ENCODE measurements at places on chromosomes 5 and 9.

GRCh38 chr9:92342825-92343488 is 17.2 kb downstream of the CENPP start:
- no peak for DNase-seq

DNA sequence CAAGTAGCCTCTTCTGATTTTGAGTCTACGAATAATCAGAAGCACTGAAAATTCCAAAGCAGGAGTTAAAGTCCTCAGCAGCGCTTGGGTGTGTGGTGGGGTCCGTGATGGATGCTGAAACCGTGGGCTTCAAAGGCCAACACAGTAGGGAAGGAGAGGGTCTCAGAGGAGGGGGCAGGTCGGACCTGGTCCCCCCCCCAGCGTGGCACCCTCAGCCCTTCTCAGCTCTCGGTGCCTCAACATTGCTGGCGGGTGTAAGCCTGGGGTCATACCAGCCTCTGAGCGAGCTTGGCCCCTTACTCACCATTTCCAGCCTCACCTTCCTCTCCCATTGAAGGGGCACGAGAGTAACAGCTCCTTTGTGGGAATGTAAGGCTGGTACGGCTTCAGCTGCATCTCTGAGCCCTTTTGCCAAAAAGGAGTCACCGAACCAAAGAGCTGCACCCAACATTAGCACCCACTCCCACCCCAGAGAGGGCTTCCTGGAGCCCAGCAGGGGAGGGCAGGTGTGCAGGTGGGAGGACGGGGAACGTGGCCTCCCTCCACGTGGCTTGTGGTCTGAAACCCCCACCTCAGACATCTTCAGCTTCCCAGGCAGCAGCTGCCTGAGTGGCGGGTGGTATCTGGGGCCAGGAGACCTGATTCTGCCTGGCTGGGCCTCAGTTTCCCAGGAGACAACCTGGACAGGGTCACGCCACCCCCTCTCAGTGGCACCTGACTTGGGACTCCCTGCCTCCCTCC is 6.7 kb upstream of the LCN1 start:
- DNase-seq = no peak

DNA sequence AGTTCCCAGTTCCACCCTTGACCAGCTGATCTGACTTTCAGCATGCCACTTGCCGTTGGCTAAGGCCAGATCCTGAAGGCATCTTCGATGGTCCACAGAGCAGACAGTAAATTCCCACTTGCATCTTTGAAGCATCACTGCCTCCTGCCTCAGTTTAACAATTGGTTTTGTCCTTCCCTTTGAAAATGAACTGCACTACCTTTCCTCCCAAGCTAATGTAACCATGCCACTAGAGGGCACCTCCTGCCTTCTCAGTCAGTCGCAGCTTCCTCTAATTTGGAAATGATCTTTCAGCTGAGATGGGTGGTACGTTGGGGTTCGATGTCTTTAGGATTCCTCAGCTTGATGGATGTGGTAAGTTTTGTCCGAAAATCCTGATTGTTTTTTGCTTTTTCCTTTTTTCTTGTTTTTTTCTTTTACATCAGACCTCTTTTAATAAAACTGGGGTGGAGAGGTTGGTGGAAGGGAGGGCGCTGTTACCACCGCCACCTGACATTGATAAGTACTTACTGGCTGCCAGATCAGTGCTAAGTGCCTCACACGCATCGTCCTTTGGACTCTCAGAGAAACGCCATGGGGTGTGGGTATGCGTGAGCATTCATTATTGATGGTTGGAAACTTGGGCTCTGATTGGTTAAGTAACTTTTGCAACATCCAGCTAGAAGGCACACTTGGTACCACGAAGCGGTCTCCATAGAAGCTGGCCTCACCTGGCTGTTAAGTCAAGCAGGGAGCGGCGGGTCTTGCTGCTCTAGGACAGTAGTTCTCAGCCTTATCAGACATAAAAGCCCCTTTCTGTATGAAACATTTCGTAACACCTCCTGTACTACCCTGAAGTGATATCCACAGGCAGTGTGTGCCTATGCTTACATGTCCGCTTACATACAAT is 16.9 kb downstream of the PTTG1 start:
- peak; percentile 61 for DNase-seq

- no peak for DNase-seq
Observed at GRCh38 chr5:10591966-10592365, 28.1 kb downstream of the ANKRD33B start.

DNA sequence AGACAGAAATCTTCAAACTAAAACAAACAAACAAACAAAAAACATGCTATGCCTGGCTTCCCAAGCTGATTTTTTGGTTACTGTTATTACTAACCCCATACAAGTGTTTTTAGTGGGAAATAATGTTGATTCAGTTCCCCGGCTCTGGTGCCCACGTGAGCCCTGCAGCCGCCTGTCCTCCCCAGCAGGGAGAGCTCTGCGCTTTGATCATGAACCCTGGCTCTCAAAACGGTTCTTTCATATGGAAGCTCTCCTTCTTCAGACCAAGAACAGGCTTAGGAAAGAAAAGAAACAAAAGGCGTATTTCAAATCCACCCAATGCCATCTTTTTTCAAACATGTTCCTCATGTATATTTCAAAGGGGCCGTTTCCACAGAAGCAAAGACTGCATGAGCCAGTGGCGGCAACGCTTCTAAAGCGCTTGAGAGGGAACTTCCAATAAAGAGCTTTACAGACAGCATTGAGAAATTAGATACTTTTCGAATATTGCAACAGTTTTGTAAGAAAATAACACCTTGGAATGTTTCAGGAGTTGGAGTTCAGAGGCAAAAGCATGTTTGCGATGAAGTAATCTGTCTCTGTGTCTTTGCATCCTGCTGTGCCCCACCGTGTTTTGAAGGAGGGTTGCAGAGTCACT is 74.8 kb downstream of the ICE1 start:
- DNase-seq = peak; percentile 19
